PC-3 (cell line): ENCODE measurements at places on chromosomes 6 and 20.

DNA sequence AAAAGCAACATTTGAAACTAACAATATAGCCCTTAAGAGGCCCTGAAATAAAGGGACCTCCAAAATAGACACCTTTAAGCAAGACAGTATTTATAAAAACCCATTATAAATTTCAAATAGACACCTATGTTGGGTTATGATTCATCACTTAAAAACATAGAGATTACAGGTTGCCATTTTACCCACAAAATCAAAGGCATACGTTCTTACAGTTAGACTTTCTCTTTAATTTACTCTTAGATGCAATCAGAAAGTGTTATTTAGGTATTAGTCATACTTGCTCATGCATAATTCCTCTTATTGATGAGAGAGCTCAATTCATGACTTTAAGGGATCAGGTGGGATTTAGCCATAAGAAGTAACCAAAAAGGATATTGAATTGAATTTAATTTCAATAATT, 51.5 kb upstream of the TMEM200A start:
- no peak for DNase-seq
- no peak overlapping the region for H3K27ac ChIP-seq
- no peaks in the 10 kb centered on the region for H3K27me3 ChIP-seq
- H3K36me3 ChIP-seq = no peaks in the 10 kb centered on the region

DNA sequence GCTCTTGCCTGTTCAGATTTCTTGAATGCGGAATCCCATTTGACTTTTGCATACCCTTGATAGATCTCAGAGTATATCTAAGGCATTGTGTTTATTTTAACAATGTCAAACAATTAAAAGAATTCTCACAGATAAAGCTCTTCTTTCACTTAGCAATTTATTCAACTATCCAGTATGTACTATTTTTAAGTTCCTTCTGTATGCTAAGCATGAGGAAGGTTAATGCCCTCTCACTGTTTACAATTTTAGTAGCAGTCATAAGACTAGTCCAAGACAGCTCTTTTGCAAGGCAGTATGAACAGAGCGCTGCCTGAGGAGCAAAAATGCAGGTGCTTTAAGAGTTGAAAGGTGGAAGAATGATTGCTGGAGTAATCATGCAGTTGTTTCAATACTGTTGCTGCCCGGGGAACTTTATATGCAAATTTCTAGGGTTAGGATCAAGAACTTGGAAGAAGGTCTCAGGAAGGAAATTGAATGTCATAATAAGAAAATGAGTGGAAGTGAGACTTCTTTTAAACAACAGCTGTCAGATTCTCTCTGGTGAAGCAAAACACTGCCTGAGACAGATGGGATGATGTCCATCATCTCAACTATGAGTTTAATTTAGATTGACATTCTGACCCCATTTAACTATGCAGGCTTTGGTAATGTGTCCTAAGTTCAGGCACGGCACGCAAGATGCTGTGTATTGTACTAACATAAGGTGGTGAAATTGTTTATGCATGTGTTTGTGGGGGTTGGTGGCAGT, 1303.5 kb upstream of the CITED2 start:
- no peak overlapping the region for H3K27ac ChIP-seq
- no peak overlapping the region for H3K4me3 ChIP-seq
- no peaks in the 10 kb centered on the region for H3K36me3 ChIP-seq

DNA sequence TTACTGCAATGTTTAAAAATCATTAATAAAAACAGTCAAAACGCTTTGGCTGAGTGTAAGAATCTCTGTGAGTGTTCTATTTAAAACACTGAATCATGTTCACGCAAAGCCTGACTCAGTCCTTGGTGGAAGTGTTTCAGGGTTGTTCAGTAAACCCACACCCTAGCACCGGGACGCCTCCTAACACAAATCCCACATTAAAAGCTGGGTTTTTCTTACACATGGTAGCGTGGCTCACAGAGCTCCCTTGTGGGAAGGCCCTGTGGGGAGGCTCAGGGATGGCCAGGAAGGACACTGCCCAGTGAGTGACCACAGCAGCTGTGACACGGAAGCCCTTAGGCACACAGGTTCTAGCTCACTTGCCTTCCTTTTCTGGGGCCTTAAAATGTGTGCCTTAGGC, 80.2 kb downstream of the GMPR start:
- peak; percentile 71 for DNase-seq
- H3K27me3 ChIP-seq = no peaks in the 10 kb centered on the region
- H3K36me3 ChIP-seq = no peaks in the 10 kb centered on the region
- peak overlapping the region; percentile 88 for H3K27ac ChIP-seq
- peaks cover 44% of the 10 kb centered on the region for H3K4me1 ChIP-seq

- no peak for DNase-seq
- no peaks in the 10 kb centered on the region for H3K27me3 ChIP-seq
- peaks cover 27% of the 10 kb centered on the region for H3K4me1 ChIP-seq
- H3K36me3 ChIP-seq = no peaks in the 10 kb centered on the region
Measured at GRCh38 chr6:30775104-30775503, 30.8 kb upstream of the IER3 start.

- H3K4me1 ChIP-seq = peaks cover 7% of the 10 kb centered on the region; the same call in 1 of the 2 replicates
- no peak overlapping the region for H3K27ac ChIP-seq
- peaks cover 6% of the 10 kb centered on the region; the same call in 1 of the 2 replicates for H3K36me3 ChIP-seq
- peak overlapping the region; percentile 93 for H3K4me3 ChIP-seq
- DNase-seq = no peak
- no peaks in the 10 kb centered on the region for H3K27me3 ChIP-seq
Measured at GRCh38 chr6:166998256-166999144, 697 bp upstream of the CEP43 start.

DNA sequence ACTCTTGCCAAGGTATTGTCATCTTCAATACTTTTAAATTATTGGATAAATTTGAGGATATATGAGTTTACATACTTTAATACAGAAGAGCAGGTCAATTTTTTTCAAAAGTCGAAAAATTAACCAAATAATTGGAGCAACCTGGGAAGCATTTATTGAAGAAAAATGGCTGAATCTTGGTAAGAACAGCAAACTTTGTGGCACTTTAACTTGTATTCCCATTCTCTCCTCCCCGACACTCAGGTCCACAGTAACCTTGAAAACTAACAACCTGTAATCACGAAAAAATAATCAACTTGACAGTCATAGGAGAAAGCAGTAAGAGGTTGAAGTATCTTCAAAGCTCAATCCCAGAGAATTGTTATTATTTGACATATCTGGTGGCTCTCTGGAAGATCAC, 55.6 kb downstream of the THEMIS start:
- H3K4me3 ChIP-seq = no peak overlapping the region
- DNase-seq = no peak
- H3K27me3 ChIP-seq = no peaks in the 10 kb centered on the region
- H3K27ac ChIP-seq = no peak overlapping the region

DNA sequence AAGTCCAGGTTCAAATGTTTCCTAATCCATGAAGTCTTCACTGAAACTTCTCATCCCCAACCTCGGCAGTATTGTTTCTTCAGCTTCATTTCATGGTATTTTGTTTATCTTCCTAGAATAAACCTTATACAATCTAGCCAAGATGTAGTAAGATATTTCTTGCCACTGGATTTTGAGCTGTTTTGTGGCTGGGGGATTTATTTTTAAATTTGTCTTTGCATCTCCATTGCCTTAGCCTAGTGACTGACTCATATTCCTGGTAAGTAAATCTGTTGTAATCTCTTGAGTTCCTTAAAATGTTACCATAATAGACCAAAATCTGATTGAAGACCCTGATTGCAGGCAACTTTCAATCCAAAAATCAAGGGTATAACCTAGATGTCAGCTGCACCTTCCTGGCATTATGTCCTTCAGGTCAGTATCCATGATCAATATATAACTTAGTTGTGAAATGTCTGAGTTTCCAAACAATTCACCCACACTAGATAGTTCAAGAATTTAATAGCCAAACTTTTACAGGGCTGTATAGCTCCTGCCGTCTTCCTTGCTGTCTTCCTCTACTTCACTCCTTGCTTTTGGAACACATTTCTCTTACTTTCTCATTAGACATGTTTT, 4.7 kb upstream of the TRMT11 start:
- H3K4me1 ChIP-seq = peaks cover 31% of the 10 kb centered on the region
- no peak overlapping the region for H3K4me3 ChIP-seq
- H3K27me3 ChIP-seq = no peaks in the 10 kb centered on the region
- no peaks in the 10 kb centered on the region for H3K36me3 ChIP-seq
- H3K27ac ChIP-seq = no peak overlapping the region

GRCh38 chr6:139568956-139569538, 194.6 kb upstream of the CITED2 start:
- H3K4me1 ChIP-seq = peaks cover 26% of the 10 kb centered on the region
- peak overlapping the region; percentile 63 for H3K27ac ChIP-seq
- H3K36me3 ChIP-seq = no peaks in the 10 kb centered on the region

DNA sequence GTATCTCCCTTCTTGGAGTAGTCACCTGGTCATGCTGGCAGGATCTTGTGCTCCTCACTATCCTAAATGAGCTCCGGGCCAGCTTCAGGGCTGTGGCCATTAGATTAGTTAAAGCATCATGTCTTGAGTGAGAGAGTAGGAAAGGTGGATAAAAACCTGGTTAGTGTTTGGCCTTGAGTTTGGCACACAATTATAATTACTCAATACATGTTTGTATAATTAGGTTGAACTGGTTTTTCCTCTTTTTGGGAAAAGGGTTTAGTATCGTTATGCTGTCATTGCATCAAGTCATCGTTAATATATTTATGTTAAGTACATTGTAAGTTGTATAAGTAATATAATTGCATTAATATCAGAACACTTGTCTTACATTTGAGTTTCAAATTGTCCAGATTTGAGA, 126.3 kb downstream of the CDKAL1 start:
- no peaks in the 10 kb centered on the region for H3K36me3 ChIP-seq
- peaks cover 29% of the 10 kb centered on the region for H3K4me1 ChIP-seq
- H3K4me3 ChIP-seq = no peak overlapping the region; the same call in 1 of the 2 replicates
- H3K27me3 ChIP-seq = no peaks in the 10 kb centered on the region
- peak; percentile 81 for DNase-seq

GRCh38 chr20:7716286-7716972, 223.8 kb downstream of the HAO1 start:
- H3K27ac ChIP-seq = no peak overlapping the region
- DNase-seq = no peak
- no peaks in the 10 kb centered on the region for H3K27me3 ChIP-seq
- peaks cover 16% of the 10 kb centered on the region for H3K4me1 ChIP-seq
- H3K4me3 ChIP-seq = no peak overlapping the region
- no peaks in the 10 kb centered on the region for H3K36me3 ChIP-seq

- no peak within 1 kb of the TSS for H3K4me3 ChIP-seq
- H3K36me3 ChIP-seq = no peaks in the 10 kb centered on the region
- no peaks in the 10 kb centered on the region for H3K4me1 ChIP-seq
- no peak within 1 kb of the TSS for H3K27ac ChIP-seq
- H3K27me3 ChIP-seq = no peaks in the 10 kb centered on the region
- no peak for DNase-seq
Measured at GRCh38 chr6:49713346-49713745, at the start of gene CRISP2. Gene CRISP2, minus strand, starts transcription at chr6:49713543. Its CDS starts 4,347 bp downstream, at chr6:49709196.

DNA sequence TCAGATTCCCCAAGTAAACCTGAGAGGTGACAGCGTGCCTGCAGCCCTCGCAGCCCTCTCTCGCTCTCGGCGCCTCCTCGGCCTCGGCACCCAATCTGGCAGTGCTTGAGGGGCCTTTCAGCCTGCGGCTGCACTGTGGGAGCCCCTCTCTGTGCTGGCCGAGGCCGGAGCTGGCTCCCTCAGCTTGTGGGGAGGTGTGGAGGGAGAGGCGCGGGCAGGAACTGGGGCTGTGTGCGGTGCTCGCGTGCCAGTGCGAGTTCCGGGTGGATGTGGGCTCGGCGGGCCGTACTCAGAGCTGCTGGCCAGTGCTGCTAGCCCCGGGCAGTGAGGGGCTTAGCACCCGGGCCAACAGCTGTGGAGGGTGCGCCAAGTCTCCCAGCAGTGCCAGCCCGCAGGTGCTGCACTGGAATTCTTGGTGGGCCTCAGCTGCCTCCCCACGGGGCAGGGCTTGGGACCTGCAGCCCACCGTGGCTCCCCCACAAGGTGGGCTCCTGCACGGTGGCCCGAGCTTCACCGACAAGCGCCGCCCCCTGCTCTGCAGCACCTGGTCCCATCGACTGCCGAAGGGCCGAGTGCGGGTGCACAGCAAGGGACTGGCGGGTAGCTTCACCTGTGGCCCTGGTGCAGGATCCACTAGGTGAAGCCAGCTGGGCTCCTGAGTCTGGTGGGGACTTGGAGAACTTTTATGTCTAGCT, 809.7 kb upstream of the ADGRB3 start:
- H3K27me3 ChIP-seq = no peaks in the 10 kb centered on the region
- H3K4me3 ChIP-seq = no peak overlapping the region
- DNase-seq = no peak
- H3K4me1 ChIP-seq = no peaks in the 10 kb centered on the region
- H3K36me3 ChIP-seq = no peaks in the 10 kb centered on the region

DNA sequence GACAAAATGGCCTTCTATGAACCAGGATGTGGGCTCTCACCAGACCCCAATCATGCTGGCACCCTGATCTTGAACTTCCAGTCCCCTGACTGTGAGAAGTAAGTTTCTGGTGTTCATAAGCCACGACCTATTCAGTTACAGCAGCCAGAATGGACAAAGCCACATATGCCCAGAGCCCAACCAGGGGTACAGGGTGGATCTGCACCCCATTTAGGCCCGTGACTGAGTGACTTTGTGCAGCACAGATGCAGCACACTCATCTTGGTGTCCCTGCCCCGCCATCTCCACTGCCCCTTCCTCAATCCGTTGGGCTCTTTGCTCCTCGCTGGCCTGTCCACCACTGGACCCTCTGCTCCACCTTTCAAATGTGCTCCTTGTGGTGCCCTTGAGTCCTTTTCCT, 205.6 kb downstream of the QKI start:
- DNase-seq = no peak
- H3K36me3 ChIP-seq = no peaks in the 10 kb centered on the region
- H3K27me3 ChIP-seq = no peaks in the 10 kb centered on the region
- H3K4me3 ChIP-seq = no peak overlapping the region

GRCh38 chr20:13772529-13772928, 12.2 kb downstream of the ESF1 start:
- DNase-seq = peak; percentile 14
- H3K4me3 ChIP-seq = no peak overlapping the region
- H3K36me3 ChIP-seq = peaks cover 81% of the 10 kb centered on the region

- H3K27ac ChIP-seq = peak overlapping the region; percentile 94
- peaks cover 2% of the 10 kb centered on the region; the same call in 1 of the 2 replicates for H3K36me3 ChIP-seq
- H3K27me3 ChIP-seq = no peaks in the 10 kb centered on the region
- peak; percentile 14 for DNase-seq
Measured at GRCh38 chr6:144285548-144285797, 338 bp downstream of the UTRN start.

GRCh38 chr6:152552616-152553209, 84.4 kb downstream of the SYNE1 start:
- H3K4me3 ChIP-seq = no peak overlapping the region
- peak; percentile 71 for DNase-seq
- no peak overlapping the region for H3K27ac ChIP-seq
- no peaks in the 10 kb centered on the region for H3K4me1 ChIP-seq
- no peaks in the 10 kb centered on the region for H3K27me3 ChIP-seq
- no peaks in the 10 kb centered on the region for H3K36me3 ChIP-seq

DNA sequence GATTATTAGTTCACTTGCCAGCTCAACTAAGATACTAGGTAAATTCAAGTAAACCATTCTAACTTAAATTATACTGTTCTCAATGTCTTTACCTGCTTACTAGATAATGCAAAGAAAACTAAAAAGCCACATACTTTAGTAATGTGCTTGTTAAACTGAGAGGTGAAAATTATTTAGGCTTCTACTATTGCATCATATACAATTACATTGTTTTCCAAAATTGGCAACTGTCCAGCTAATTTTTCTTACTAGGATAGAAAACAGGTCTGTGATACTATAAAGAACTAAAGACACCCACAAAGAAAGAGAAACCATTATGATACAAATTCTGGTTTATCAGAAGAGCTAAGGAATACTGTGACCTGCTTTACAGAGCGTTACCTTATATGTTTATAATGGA, 45.6 kb upstream of the ALDH8A1 start:
- no peaks in the 10 kb centered on the region for H3K27me3 ChIP-seq
- 0 out of 2 replicates have a peak, but pooled peaks cover 3% of the 10 kb centered on the region for H3K36me3 ChIP-seq
- H3K27ac ChIP-seq = no peak overlapping the region
- no peak overlapping the region for H3K4me3 ChIP-seq
